ENCODE measurements at places on chromosomes 2 and 18.

DNA sequence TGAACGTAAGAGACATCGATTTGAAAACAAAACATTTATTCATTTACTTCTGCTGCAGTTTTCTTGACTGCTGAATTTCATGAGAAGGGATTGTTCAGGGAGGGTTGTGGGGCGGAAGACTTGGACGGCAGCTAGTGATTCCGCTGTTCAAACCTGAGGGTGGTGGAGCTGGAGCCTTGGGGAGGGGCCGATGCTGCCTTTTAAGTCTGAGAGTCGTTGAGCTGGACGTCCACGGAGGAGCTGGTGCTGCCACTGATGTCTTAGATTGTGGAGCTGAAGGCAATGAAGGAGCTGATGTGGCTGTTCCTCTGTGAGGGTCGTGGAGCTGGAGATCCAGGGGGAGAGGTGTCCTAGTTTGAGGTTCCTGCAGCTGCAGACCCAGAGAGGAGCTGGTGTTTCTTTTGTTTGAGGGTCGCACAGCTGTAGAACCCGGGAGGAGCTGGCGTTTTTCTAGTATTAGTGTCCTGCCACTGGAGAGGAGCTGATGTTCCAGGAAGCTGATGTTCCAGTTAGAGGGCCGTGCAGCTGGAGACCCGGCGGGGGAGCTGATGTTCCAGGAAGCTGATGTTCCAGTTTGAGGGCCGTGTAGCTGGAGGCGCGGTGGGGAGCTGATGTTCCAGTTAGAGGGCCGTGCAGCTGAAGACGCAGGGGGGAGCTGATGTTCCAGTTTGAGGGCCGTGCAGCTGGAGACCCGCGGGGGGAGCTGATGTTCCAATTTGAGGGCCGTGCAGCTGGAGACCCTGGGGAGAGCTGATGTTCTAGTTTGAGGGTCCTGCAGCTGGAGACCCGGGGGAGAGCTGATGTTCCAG lies 150.9 kb downstream of the RTP5 start:
- no peak for DNase-seq

- DNase-seq: no peak
These were observed 141.1 kb downstream of the RBMS1 start for GRCh38 chr2:160352500-160352899.

- DNase-seq: no peak
These were observed 414.2 kb downstream of the NBAS start for GRCh38 chr2:15146960-15147359.

DNA sequence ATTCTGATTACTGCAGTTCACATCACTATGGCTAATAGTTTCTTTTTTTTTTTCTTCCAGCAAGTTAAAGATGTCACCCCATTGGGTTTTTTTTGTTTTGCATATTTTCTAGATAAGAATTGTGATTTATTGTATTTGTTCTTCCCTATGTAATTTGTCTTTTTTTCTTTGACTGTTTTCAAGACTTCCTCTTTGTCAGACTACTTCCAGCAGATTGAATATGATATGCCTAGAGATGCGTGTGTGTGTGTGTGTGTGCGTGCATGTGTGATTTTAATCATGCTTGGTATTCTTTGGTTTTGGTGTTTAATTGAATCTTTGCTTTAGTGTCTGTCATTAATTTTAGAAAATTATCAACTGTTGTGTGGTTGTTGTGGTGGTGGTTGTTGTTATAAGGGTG lies 166.7 kb upstream of the SLC39A10 start:
- DNase-seq: no peak

DNA sequence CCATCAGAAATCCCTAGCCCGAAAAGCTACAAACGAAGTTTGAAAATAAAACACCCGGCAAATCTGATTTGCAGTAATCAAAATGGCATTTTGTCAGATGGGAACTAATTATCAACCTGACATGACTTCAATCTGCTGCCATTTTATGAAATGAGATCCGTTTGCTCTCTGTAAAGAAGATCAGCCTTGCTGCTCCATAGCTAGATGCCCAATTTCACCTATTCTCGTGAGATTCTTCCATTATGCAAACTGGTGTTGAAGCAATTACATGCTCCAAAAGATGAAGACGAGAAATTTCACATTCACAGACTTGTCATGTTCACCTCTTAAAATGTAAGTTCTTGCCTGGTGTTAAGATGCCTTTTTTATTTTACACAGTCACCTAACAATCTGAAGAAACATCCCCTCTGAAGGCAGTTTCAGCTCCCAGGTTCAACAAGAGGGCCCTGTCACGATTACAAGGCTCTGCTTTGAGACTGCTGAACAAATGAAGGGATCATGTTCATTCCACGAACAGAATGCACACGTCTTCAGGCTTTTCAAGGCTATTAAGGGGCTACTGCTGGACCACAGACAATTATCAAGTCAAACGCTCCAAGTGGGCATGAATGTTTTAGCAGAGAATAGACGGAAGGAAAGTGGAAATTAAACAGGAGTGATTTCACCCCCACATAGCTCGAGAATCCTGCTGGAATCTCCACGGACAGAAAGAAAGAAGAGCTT lies 172.6 kb upstream of the PID1 start:
- DNase-seq: no peak
